ENCODE measurements at places on chromosomes 16 and 17. TPM values are rescaled to one million over a fixed set of nuclear protein-coding genes. Genes with fewer than 3 reads are reported as not detected.

- no peak for DNase-seq
These were observed 20.7 kb upstream of the IL21R start for GRCh38 chr16:27381236-27381635.

- DNase-seq = no peak
These were observed 58.6 kb upstream of the TOB1 start for GRCh38 chr17:50924800-50925199.

GRCh38 chr17:36937001-36937958 lies at the start of gene LHX1:
Gene LHX1, plus strand, starts transcription at chr17:36937475. Its CDS starts 723 bp downstream, at chr17:36938198.
- no peak for DNase-seq

- DNase-seq = no peak
These were observed 6.4 kb downstream of the DRC7 start for GRCh38 chr16:57700781-57701551.

- no peak for DNase-seq
These were observed 994 bp downstream of the PITPNA start for GRCh38 chr17:1561420-1562175.

- DNase-seq = no peak
These were observed 13.5 kb upstream of the DHRS13 start for GRCh38 chr17:28916302-28916934.

DNA sequence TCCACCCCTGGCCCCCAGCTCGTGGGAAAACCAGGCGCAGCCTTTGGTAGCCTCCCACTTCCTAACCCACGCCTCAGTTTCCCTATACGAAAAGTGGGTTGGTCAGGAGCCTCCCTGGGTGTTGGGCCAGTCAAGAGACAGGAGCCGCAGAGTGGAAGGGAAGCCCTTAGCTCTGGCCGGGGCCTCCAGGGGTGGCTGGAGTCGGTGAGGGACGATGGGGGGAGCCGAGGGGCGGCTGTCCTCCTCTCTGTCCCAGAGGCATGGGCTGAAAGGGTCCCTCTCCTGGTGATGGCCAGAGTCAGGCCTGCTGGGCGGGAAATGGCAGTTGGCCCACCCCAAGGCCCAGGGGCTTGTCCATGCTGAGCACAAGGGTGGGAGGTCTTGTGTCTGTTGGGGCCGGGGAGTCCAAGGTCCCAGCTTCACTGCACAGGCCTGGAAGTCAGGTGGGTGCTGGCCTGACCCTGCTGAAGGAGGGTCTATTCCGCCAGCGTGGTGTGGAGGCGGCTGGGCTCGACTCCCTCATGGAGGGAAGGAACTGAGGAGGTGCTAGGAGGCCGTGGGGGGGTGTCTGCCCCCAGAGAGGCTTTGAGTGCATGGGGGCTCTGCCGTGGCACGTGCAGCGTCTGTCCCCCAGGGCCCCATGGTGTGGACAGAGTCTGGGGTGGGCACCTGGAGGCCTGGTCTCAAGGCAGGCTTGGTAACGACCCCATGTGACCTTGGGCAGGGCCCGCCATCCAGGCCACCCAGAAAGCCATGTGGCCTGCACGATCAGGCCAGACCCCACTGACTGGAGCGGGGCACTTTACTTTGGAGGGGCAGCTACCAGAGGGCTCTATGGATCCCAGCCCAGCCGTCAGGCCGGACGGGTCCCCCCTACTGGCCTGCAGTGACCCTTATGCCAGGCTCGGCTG lies 1.1 kb downstream of the SLC16A3 start:
- DNase-seq = no peak

TPSG1 gene
- total RNA-seq = not detected

HOXB5 gene
- total RNA-seq = not detected

ARHGAP44 gene
- 76.7 TPM for total RNA-seq

ADAMTS18 gene
- 14.2 TPM for total RNA-seq

EIF4A3 gene
- total RNA-seq = 41.1 TPM

All from dorsolateral prefrontal cortex (tissue), 122 donors.